Cortex of kidney (tissue), 1 donor: ENCODE measurements at places on chromosomes 3 and 15.

GRCh38 chr3:4233488-4233887 lies 69.7 kb upstream of the SETMAR start:
- no peak for DNase-seq

- DNase-seq, result no peak
Measured at GRCh38 chr3:196694941-196695848, 16.9 kb downstream of the CEP19 start.

DNA sequence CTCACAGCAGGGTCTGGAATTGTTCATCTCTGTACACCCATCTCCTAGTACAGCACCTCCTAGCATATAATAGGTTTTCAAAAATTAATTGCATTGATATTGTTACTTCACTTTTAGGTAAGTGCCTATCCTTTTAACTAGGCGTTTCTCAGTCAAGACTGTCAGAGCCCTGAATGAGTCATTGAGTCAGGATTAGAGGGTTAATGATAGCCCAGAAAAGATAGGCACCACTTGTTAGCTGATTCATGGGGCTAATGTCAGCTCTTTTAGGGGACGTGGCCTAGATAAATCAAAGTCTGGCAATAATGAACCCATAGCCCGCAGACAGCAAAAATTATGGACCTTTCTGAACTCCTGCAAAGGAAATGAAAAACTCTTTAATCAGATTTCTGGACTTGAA lies 42.9 kb downstream of the TIMP4 start:
- no peak for DNase-seq

DNA sequence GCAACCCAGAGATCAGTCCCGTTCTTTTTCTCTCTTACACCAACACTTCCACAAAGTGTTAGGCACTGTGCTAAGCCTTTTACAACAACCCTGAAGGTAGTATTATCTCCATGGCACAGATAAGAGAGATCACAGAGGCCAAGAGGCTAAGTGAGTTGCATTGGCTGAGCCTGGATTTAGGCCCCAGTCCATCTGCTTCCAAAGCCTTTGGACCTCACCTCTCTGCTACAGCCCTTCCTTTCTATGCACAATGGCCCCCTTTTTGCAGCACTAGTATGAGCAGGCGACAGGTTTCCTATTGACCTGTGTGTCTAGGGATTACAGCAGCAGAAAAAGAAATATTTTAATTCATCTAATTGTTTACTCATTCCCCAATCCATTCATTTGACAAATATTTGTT lies 76.2 kb downstream of the CRYGS start:
- no peak for DNase-seq

- no peak for DNase-seq
Measured at GRCh38 chr3:72354486-72354885, 493.8 kb downstream of the SHQ1 start.

DNA sequence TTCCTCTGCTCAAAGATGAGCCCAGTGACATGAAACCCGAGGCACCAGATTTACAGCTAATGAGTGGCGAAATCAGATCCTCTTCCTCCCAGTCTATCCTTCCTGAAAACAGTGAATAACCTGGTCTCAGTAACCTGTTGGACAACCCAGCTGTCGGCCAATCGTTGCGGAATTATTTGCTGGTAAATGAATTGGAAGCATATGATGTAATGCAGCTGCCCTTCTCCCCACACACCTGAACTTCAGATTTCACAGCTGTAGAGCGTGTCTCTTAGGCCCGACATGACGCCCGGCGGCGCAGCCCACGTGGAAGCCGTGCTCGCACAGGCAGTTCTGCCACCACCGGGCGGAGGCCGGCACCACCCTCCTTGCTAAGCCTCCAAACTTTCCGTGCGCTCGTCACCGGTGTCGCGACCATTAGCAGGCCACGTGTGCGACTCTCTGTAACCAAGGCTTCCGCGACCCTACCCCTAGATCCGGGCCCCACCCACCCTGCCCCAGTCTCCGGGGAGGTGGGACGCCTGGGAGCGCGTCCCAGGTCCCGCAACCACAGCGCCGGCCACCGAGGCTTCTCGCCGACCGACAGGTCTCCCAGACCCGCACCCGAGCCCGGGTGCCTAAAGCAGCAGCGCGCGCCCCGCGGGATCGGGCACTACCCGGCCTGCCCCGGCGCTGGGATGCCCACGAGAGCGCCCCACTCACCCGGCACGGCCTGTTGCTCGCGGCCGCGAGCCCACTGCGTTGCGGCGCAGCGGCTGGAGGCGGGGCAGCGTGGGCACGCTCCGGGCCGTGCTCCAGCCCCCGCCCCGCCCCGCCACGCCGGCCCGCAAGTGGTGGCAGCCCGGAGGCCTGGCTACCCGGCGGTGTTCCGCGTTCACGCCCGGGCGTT lies at the start of gene RIOX2:
Gene RIOX2, minus strand, starts transcription at position 753 of the 889 bp plus-strand sequence. CDS start 4,838 bp downstream, outside the sequence.
- no peak for DNase-seq

DNA sequence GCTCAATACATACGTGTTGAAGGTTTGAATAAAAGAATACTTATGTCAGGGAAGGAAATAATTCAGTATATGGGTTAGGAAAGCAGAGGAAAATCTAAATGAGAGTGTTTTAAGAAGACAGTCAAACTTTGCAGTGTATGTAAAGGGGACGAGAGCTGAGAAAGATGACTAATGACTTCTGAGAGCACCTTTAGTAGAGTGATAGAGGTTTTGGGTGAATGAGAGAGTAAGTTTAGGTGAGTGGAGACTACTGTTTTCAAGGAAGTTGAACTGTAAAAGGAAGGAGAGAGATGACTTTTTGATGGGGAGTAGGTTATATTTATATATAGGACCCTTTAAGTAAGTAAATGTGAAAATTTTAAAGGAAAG lies 9.4 kb downstream of the TBC1D23 start:
- no peak for DNase-seq

GRCh38 chr3:146655333-146655996 lies 50.3 kb upstream of the PLSCR5 start:
- no peak for DNase-seq

GRCh38 chr15:73660455-73660854 lies 23.7 kb upstream of the CD276 start:
- no peak for DNase-seq

- DNase-seq, result no peak
Measured at GRCh38 chr3:57164217-57164656, 916 bp downstream of the IL17RD start.

DNA sequence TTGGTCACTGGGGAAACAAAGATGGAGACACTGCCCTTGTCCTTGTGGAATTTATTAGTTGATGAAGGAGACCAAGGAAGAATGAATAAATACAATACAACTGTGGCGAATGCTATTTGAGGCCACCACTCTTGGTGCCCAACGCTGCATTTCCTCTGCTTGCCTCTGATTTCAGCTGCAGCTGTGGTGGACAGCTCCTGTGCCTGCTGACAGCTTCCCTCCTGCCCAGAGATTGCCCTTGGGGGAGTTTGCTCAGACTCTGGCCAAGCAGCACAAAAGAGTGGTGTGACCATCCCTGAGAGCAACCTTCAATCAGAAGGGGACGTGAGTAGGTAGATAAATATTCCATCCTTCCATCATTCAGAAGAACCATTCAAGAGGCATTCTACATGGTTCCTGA lies 64.6 kb upstream of the FHIT start:
- DNase-seq, result no peak

- DNase-seq, result no peak
Measured at GRCh38 chr15:101425787-101426365, 63.6 kb downstream of the PCSK6 start.

GRCh38 chr3:117756563-117756962 lies 1047.0 kb downstream of the TUSC7 start:
- DNase-seq, result no peak

GRCh38 chr3:185712337-185712736 lies 112.5 kb downstream of the IGF2BP2 start:
- no peak for DNase-seq

DNA sequence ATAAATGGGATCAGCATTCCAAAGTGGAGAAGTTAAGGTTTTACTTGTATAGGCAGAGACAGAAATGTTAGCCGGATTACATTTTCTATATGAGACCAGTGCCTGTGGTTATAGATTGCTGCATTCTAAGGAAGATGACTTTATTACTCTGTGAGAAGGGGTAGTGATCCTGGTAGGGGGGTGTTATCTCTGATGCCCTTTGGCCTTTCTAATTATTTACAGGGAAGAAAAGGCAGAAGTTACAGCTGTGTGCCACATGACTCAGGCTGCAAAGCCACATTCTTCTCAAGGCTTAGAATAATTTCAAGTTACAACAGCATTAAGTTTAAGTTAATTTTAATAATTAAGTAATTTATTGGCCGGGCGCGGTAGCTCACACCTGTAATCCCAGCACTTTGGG lies 2.2 kb upstream of the TMC3 start:
- no peak for DNase-seq

- DNase-seq, result no peak
Measured at GRCh38 chr3:135736740-135737139, 228.8 kb upstream of the PPP2R3A start.

DNA sequence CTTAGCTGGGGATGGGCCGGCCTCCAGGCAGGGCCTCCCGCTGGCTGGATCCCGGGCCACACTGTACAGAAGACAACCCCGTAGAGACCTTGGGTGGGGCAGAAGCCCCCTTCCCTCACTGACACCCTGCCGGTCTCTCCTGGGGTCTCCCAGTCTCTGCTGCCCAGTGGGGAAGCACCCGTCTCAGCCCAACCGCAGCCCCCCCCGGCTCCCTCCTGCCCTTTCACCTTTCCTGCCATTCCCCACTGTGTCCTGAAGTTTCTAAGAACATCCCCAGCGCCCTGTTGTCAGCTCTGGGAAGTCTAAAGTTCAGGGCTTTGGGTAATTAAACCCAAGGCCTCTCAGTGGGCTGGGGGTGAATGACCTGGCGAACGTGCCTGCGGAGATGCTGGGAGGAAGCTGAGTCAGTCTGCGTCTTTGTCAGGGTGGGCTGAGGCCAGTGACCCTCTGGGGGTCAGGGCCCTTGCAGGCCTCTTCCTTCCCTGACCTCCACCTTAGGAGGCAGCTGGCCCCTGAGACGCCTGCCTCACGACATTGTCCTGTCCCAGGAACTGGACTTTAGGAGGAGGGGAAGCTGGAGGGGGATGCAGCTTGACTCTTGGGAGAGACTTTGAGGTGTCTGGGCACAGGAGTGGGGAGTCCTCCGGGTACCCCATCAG lies 1.4 kb upstream of the SLC51A start:
- DNase-seq, result no peak

DNA sequence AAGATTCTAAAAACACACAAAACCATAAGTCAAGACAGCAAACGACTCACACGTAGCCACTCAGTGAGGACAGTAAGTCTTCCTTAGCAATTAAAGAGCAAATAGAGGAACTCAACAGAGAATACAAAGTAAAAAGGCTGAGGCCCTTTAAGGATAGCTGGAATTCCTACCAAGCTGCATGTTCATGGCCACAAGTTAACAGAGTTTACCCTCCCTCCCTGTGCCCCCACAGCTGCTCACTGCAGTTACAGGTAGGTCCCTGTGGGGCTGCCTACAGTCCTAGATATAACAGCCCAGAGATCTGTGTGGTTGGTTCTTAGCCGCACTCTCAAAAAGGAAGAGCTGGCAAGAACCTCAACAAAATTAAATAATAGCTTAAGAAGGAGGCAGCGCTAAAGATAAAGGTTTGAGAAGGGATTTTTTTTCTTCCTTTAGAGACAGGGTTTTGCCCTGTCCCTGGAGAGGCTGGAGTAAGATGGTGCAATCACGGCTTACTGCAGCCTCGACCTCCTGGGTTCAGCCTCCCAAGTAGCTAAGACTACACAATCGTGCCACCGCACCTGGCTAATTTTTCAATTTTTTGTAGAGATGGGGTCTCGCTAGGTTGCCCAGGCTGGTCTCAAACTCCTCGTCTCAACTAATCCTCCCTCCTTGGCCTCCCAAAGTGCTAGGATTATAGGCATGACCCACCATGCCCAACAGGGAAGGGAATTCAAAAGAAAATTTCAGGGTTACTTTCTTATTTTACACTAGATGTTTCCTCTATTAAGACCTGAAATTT lies 19.3 kb downstream of the SFMBT1 start:
- no peak for DNase-seq

GRCh38 chr15:63699101-63699785 lies 102.1 kb downstream of the FBXL22 start:
- no peak for DNase-seq

DNA sequence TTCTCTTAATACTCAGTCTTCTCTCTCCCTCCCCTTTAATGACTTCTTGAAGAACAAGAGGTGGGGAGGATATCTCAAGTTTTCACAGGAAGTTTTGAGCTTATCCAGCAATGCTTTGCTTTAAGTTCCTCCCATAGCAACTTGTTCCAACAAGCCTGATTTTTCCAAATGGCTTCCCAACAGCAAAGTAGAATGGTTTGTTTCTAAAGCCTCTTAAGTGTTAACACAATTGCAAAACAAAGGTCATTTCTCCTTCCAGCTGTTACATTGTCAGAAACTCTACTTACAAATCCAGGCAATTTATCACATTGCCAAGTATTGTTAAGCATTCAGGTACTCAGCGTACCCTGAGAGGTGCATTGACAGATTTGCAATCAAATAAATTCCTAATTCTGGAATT lies 6.8 kb upstream of the ZNF770 start:
- no peak for DNase-seq

- DNase-seq, result no peak
Measured at GRCh38 chr3:51280176-51280575, 104.9 kb upstream of the MANF start.

GRCh38 chr3:107211608-107212007 lies 165.6 kb upstream of the CCDC54 start:
- DNase-seq, result no peak

GRCh38 chr15:89377842-89378295 lies 43.2 kb upstream of the POLG start:
- DNase-seq, result no peak

DNA sequence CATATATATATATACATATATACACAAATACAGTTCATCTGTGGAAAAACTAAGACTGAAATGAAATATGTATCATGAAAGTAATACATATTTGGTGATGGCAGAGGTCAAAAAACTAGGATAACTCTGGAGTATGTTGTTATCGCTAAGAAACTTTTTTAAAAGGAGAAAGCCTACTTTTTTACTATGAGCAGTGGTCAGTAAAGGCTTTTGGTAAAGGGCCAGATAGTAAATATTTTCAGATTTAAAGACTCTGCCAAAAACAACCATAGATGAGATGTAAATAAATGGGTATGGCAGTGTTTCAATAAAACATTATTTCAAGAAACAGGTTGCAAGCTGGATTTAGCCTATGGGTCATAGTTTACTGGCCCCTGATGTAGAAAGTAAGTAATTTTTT lies 93.8 kb upstream of the TGFBR2 start:
- no peak for DNase-seq

DNA sequence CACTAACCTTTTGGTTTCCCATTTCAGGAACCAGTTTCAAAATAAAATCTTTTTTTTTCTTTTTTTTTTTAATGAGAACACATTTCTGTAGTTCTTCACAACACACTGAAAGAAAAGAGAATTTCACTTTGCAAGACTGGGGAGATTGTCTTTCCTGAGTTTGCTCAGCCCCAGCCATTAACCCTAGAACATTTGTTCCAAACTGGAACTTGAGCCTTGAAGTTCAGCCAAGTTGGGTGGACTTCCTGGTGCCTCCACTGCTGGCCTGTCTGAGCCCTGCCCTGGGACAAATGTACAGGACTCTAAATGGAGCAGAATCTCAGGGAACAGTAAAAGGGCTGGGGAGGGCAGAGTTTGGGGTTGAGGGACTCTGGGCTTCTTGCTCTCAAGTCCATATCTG lies 196.4 kb upstream of the LPP start:
- DNase-seq, result no peak
